ENCODE measurements at places on chromosomes 11 and 22.
A peak's percentile ranks its signal among the peaks of the same experiment; 100 is the strongest.

GRCh38 chr11:57311109-57311936 is 13.4 kb downstream of the TNKS1BP1 start:
- DNase-seq = peak; percentile 97

- no peak for DNase-seq
Measured at GRCh38 chr22:21598302-21598701, 30.8 kb downstream of the UBE2L3 start.

- DNase-seq = no peak
Measured at GRCh38 chr22:45799291-45799690, 127.7 kb downstream of the ATXN10 start.

DNA sequence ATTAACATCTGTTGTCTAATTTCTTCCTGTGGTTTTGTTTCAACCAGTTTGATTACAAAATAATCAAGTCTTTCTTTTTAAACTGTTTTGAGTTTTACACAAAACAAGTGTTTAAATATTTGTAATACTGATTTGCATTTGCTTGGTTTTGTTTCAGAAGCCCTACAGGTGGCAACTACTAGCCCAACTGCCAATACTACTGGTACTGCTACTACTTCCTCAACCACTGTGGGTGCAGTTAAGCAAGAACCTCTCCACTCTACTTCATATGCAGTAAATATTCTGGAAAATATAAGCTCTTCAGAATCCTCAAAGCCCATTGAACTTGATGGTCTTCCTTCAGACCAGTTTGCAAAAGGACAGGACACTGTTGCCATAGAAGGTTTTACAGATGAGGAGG is 61.1 kb downstream of the QSER1 start:
- DNase-seq = no peak

- no peak for DNase-seq
Measured at GRCh38 chr11:47244448-47245350, 3.9 kb downstream of the ACP2 start.

DNA sequence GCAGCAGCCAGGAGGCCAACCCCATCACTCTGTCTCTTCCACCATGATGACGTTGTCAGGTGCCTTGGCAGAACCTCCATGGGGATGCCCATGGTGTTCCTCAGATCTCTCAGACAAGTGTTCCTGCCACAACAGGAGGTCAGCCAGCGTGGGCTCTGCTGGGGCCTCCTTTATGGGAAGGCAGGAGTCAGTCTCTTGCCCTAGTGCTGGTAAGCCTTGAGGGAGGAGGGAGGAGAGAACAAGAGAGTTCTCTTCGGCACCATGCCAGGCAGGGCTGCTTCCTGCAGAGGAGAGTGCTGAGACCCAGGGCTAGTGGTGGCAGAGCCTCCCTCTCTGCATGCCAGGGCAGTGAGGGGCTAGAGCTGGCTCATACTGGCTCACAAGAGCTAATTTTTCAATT is 32.5 kb downstream of the GNAZ start:
- no peak for DNase-seq

DNA sequence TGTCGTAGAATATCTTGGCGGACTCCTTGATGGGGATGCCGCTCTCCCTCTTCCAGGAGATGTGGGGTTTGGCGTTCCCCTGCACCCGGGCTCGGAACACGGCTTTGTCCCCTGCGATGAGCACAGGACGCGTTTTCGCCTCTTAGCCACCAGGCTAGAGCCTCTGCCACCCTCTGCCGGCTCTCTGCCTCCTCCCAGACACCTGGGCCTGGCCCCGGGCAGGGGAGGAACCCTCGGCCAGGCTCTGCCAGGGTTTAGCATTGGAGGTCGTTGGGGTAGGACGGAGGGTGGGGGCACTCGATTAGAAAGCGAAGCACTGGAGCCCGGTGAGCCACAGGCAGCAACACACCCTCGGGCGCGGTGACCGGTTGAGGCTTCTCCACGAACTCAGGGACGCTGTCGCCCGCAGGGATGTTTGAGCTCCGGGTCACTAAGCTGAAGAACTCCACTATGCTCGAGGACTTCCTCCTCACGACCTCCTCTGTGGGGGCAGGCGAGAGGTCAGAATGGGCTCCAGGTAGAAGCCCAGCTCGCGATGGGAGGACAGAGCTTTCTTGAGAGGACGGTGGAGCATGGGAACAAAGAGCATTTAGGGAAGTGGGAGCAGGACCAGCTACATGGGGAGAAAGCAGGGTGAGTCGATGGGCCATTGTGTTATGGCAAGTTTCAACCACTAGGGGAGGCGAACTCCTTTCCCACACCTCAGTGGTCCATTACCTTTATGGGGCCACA is 4.3 kb downstream of the IGSF22 start:
- peak; percentile 61 for DNase-seq

DNA sequence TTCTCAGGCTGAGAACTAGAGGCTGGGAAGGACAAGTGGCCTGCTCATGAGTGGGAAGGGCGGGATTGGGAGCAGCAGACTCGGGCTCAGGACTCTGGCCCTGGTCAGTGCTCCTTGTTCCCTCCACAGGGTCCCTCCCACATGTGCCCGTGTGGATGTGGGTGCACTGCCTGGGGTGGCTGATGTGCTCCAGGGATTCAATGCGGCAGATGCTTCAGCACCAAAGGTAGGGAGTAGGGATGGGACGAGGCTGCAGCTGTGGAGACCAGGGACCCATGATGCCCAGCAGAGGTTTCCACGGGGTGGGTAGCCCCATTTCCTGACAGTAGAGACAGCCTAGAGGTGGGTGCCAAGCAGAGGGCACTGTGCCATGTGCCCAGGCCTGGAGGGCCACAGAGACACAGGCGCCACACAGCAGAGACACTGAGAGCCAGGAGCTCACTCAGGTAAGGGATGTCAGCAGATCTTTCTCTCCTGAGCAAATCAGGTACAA is 89.5 kb downstream of the GGTLC2 start:
- no peak for DNase-seq

- DNase-seq = no peak
Measured at GRCh38 chr11:84164728-84165127, 878.6 kb upstream of the CCDC90B start.

- no peak for DNase-seq
Measured at GRCh38 chr11:113675565-113675964, 30.5 kb downstream of the TMPRSS5 start.

GRCh38 chr11:1450949-1451710 is 35.4 kb downstream of the MOB2 start:
- no peak for DNase-seq

GRCh38 chr11:12079726-12080556 is 30.4 kb upstream of the MICAL2 start:
- DNase-seq = peak; percentile 62

DNA sequence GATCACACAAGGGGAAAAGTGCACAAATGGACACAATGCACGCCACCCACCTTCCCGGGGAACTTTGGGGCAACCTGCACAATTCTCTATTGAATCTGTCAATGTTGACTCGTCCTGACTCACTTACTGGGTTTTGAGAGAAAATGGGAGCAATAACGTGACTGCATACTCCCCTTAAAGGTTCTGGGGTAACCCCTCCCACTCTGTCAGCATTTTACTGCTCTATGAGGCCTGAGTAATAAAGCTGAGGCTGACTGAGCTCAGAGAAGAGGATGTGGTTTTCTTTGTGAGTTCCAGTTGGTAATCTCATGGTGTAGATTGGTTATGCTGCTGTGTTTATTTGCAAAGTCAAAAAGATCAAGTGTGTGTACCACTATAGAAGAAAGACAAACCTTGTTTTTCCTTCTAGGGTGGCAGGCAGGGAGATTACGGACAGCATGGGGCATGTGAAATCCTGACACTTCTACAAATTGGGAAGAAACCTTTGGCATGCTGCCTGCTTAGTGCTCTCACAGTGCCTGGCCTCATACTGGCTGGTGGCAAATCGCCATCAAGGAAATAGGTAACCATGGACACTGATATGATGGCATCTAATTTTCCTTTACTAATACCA is 16.1 kb upstream of the APOA1 start:
- DNase-seq = peak; percentile 68
